ENCODE measurements at places on chromosomes 2 and 18. TPM values are rescaled to one million over a fixed set of nuclear protein-coding genes. Genes with fewer than 3 reads are reported as not detected.

REV1 gene
- 41.3 TPM for total RNA-seq

INHA gene
- 1.2 TPM for total RNA-seq

DNA sequence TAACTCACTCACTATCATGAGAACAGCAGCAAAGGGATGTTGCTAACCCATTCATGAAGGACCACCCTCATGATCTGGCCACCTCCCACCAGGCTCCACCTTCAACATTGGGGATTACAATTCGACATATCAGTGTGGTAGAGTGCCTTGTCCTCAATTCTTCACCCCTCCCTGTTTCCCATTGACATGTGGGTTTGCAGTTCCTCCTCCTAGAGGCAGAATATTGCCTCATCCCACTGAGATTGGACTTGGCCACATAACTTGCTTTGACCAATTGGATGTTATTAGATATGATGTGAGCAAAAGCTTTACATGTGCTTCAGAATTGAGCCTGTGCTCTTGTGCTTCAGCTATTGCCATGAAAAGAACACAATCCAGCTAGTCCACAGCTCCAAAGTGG is 217.0 kb upstream of the CXCR4 start:
- H3K4me3 ChIP-seq: no peak overlapping the region
- H3K36me3 ChIP-seq: no peaks in the 10 kb centered on the region
- H3K27me3 ChIP-seq: no peaks in the 10 kb centered on the region
- no peaks in the 10 kb centered on the region for H3K4me1 ChIP-seq

FBXO15 gene
- 3.5 TPM for total RNA-seq

STARD6 gene
- 0.19 TPM for total RNA-seq

- H3K27me3 ChIP-seq: no peaks in the 10 kb centered on the region
- H3K36me3 ChIP-seq: no peaks in the 10 kb centered on the region
- H3K4me1 ChIP-seq: no peaks in the 10 kb centered on the region
- H3K4me3 ChIP-seq: no peak overlapping the region
- H3K27ac ChIP-seq: no peak overlapping the region
- DNase-seq: peak; percentile 39
Measured at GRCh38 chr2:182625814-182626213, 90.2 kb upstream of the DNAJC10 start.

- H3K4me1 ChIP-seq: peaks cover 6% of the 10 kb centered on the region
- H3K27me3 ChIP-seq: no peaks in the 10 kb centered on the region
- no peak overlapping the region for H3K27ac ChIP-seq
- DNase-seq: no peak
- no peaks in the 10 kb centered on the region for H3K36me3 ChIP-seq
Measured at GRCh38 chr2:43040084-43040854, 186.1 kb downstream of the ZFP36L2 start.

ZC3H6 gene
- total RNA-seq: 17.1 TPM

- no peaks in the 10 kb centered on the region for H3K4me1 ChIP-seq
- no peak for DNase-seq
- no peak overlapping the region for H3K4me3 ChIP-seq
Measured at GRCh38 chr2:187922846-187923245, 368.6 kb upstream of the TFPI start.
